Inflammatory macrophage (primary cell): ENCODE measurements at places on chromosomes 13 and 19.

- DNase-seq, result no peak
Measured at GRCh38 chr13:28867564-28867963, 47.4 kb downstream of the MTUS2 start.

DNA sequence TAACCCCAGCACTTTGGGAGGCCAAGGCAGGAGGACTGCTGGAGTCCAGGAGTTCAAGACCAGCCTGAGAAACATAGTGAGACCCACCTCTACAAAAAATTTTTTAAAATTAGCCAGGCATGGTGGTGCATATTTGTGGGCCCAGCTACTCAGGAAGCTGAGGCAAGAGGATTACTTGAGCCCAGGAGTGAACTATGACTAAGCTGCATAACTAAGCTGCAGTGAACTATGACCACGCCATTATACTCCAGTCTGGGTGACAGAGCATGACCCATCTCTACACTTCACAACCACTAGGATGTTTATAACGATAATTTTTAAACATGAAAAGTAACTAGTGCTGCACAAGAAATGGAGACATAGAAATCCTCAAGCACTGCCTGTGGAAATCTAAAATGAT is 352.7 kb upstream of the SGCG start:
- no peak for DNase-seq

DNA sequence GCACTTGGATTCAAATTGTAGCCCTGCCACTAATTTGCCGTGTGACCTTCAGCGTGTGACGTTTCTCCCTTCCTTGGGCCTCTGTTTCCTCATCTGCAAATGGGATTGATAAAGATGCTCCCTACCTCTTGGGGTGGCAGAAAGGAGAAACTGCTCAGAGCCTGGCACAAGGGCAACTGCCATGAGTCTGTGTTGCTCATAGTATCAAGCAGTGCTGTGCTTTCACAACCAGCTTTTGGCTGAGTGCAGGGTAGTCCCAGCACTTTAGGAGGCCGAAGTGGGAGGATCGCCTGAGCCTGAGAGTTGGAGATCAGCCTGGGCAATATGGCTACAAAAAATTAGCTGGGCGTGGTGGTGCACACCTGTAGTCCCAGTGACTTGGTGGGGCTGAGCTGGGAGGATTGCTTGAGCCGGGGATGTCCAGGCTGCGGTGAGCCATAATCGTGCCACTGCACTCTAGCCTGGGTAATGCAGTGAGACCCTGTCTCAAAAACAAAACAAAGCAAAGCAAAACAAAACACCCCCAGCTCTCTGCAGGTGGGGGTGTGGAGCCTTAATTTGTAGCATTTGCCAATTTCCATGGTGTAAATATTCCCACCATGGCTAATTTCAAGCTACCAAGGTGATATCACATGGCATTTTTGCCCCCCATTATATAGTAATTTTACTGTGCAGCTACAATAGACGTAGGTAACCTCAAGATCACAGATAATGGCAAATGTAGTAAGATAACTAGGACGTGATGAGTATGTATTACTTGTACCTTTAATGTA is 1.6 kb upstream of the MARK4 start:
- peak; percentile 8 for DNase-seq

DNA sequence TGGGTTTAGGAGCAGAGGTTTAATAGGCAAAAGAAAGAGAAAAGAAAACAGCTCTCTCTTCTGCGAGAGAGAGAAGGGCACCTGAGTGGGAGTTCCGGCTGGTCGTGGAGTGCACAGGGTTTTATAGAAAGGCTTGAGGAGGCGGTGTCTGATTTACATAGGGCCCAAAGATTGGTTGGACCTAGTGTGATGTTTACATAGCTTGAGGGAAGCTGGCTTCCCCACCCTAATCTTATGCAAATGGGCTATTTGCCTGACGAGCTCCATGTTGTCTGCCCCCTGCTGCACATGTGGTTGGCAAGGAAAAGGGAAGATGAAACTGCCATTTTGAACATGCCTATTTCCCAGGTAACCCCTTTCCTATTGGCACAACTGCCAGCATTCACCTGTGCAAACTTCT is 21.5 kb upstream of the MEDAG start:
- no peak for DNase-seq

DNA sequence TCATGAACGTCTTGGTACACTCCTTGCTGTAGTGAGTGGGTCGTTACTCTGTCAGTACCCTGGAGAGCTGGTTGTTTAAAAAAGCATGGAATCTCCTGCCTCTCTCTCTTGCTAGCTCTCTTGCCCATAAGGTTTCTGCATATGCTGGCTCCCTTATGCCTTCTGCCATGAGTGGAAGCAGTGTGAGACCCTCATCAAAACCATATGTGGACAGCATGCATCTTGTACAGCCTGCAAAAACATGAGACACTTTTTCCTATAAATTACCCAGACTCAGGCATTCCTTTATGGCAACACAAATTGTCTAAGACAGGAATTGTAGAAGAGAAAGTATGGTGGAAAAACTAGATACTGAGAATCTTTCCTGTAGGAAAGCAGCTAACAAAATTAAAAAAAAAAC is 516.3 kb downstream of the SLITRK6 start:
- DNase-seq, result no peak

- peak; percentile 72 for DNase-seq
Measured at GRCh38 chr13:46179491-46179908, 2.5 kb downstream of the LCP1 start.

- no peak for DNase-seq
Measured at GRCh38 chr19:17340302-17340870, 3.0 kb downstream of the GTPBP3 start.

DNA sequence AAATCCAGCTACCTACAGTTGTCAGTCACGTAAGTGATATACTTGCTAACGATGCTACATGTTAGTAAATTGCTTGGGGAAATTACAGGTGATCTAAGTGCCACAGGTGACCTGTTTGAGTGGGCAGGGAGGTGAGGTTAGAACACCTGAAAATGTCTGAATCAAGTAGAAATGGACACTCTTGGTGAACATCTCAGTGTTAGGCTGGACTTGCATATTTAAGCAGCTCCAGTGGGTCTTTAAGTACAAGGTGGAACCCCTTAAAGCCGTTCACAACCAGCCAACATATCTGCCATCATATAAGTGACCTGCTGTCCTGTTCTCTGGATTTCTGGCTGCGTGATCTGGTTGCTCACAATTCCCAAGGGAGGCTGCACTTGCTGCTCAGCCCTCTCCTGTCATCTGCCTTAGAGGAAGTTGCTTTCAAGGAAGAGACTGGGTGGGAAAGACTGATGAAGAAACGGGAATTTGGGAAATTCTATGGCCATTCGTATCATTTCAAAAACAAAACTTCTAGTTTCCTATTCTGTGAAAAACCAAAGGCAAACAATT is 244.0 kb downstream of the DCLK1 start:
- DNase-seq, result no peak

DNA sequence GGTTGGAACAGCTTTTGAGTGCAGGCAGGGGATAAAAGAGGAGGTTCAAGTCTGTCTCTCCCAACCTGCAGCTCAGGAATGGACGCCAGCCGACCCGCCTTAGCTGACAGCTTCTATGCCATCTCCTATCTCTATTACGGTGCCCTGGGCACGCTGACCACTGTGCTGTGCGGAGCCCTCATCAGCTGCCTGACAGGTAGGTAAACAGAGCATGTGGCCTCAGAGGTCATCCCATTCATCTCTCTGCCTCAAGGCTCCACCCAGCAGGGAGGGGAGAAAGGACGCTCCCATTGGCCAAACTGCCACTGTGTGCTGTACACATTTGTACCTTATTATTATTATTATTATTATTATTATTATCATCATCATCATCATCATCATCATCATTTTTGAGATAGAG is 16.5 kb downstream of the SLC5A5 start:
- no peak for DNase-seq

- DNase-seq, result no peak
Measured at GRCh38 chr19:42693760-42694350, 46.4 kb downstream of the PSG3 start.

DNA sequence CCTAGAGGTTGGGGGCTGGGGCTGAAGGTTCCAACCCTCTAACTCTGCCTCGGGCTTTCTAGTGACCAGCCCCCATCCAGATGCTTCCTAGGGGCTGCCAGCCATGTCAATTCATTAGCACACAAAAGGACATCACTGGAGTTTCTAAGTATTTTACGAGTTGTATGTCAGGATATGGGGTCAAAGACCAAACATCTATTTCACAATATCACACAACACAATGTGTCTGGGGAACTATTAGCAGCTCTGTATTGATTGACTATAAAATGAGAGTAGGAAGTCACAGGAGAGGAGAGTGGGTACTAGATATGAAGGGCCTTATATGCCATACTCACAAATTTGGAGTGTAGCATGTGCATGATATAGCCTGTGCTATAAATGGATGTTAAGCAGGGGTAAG is 42.1 kb downstream of the LPAR6 start:
- DNase-seq, result no peak

GRCh38 chr13:30456290-30456689 is 9.4 kb downstream of the HMGB1 start:
- DNase-seq, result no peak

DNA sequence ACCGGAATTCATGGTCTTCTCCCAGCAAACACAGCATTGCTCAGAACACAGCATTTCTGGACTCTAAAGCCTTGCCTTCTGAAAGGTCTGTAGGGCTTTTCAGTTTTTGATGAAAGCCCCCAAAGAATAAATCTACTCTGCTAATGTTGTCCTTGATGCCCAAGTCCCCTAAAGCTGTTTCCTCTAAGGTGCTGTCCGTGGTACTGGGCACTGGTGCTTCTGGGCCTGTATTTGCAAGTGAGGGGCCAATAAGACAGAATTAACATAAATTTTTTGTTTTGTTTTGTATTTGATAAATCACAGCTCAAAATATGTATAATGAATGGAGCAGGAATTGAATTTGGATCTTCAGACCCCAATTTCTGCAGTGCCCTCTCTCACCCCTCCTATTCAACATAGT is 12.1 kb upstream of the LGALS13 start:
- DNase-seq, result no peak

GRCh38 chr19:28834996-28835395 is 378.0 kb downstream of the UQCRFS1 start:
- no peak for DNase-seq

- no peak for DNase-seq
Measured at GRCh38 chr19:33441828-33442227, 68.3 kb downstream of the CEBPG start.

- peak; percentile 82 for DNase-seq
Measured at GRCh38 chr19:10430505-10431253, 10.3 kb downstream of the PDE4A start.
